ENCODE measurements at places on chromosomes 7 and 10.
A peak's percentile ranks its signal among the peaks of the same experiment; 100 is the strongest.

- DNase-seq, result peak; percentile 76
These were observed 62.8 kb downstream of the CFAP46 start for GRCh38 chr10:132879408-132880127.

GRCh38 chr7:106537119-106537518 is 123.8 kb downstream of the CCDC71L start:
- no peak for DNase-seq

- DNase-seq, result no peak
These were observed 42.2 kb downstream of the AOAH start for GRCh38 chr7:36682102-36682501.

DNA sequence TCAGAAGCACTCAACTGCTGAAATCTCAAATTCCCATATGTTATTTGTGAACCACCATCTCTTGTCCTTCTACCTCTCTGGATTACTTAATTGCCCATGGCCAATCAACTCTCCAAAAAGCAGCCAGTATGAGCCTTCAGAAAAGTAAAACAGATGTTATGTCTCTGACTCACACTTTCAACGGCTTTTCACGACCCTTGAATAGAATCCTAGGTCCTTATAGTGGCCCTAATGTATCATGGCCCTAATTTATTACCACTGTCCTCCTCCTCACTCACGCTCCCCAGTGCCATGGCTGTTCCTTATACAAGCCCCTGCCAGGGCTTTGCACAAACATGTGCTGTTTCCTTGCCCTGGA is 20.0 kb downstream of the ZNF438 start:
- DNase-seq, result no peak

GRCh38 chr7:37337522-37337921 is 111.1 kb downstream of the ELMO1 start:
- no peak for DNase-seq

DNA sequence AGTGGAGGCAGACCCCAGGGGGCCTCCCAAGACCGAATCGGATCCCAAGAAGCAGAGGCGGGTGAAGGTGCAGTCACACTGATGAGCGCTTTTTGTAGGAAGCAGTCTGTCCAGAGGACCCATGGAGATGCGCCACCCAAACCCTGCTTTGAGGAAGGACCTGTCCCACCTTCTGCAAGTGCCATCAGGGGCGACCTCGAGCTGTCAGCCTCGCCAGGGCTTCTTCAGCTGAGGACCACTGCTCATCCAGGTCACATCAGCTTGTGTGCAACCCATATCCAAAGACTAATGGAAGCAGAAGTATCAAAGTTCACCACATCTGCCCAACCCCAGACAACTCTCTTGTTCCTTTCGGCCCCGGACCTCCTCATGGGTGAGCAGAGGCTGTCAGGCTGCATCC is 61.5 kb downstream of the KCNH2 start:
- no peak for DNase-seq

DNA sequence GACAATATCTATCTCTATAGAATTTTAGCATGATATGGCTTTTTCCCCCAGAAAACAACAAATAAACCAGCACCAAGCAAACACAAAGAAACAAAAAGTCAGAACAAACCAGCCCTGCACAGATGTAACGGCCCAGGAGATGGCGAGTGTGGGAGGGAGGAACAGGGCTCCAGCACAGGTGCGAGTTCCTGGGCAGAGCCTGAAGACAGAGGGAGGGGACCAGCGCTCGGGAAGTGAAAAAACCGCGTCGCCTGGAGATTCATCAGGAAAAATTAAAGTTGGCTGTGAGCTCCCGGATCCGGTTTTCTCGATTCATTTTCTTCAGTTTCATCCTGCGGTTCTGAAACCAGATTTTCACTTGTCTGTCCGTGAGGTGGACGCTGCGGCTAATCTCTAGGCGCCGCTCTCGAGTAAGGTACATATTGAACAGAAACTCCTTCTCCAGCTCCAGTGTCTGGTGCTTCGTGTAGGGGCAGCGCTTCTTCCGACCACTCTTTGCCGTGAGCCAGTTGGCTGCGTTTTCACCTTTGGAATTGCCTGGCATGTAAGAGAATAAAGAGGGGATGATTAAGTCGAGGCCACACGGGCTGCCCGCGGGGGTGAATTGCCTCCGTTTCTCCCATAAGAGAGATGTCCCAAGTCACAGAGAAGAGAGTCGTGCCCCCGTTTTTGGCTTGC is 2.3 kb downstream of the HOXA10 start:
- no peak for DNase-seq

DNA sequence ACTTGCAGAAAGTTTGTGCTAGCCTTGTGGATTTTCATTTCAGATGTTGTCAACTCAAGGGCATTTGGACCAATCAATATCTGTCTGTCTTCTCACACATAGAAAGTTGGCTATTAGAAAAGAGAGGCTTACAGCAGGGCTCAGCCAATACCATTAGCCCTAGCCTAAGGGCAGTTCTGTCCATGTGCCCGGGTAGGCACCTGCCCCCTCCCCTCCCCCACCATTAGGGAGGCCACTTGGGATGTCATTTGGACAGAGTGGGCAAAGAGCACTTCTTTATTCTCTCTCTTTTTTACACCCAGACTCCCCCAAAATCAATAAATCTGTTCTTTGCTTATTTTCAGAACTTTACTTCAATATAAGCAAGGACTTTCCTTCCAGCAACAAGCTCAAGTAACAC is 188.5 kb upstream of the MKI67 start:
- DNase-seq, result no peak

DNA sequence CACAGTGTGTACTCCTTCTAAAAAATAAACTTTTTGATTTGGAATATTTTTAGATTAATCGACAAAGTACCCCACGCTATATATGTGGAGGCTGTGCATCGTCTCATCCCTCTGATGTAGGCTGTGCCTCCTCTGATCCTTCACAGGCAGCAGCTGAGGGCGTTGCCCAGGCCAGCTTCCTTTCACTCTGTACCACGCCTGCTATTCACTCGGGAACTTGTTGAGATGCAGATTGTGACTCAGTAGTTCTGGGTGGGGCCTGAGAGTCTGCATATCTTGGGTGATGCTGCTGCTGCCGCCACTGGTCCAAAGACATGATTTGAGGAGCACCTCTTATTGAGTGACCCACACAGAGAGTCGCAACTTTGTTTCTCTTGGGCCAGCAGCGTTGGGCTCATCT is 7.9 kb upstream of the C10orf120 start:
- DNase-seq, result no peak

- DNase-seq, result peak; percentile 80
These were observed 205.8 kb upstream of the FRMD4A start for GRCh38 chr10:14536241-14537213.

DNA sequence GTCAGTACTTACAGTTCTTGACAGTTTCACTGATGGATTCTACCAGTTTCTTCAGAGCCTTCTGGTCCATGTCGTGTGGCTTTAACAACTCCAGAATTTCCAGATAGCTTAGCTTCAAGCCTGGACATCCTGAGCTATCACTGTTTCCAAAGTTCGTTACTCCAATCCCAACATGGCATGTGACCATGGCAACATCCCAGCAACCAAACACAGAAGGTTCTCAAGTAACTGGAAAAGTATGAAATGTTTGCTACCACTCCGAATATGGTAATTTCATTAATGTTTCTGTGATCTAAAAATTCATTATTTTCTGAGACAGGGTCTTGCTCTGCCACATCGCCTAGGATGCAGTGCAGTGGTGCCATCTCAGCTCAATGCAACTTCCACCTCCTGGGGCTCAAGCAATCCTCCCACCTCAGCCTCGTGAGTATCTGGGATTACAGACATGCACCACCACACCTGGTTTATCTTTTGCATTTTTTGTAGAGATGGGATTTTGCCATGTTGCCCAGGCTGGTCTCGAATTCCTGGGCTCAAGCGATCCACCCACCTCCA is 29.3 kb downstream of the RBM48 start:
- no peak for DNase-seq

DNA sequence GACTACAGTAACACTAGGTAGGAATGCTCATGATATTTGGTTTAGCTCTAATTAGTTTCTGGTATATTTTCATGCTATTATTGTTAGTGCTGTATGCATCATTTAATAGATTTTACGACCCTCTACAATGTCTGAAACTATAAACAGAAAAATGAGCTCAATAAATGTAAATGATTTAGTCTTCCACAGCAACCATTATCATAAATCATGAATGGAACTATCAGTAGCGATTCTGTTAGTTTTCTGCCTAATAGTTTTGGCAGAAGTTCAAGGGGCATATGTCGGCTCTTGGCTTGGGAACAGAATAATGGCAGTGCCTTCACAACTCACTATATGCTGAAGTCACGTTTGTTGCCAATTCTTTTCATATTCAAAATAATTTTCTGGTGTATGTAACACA is 494.8 kb downstream of the PARD3 start:
- no peak for DNase-seq

GRCh38 chr10:48526011-48526821 is 78.7 kb downstream of the ARHGAP22 start:
- DNase-seq, result no peak

- DNase-seq, result no peak
These were observed 16.5 kb downstream of the MKI67 start for GRCh38 chr10:128109707-128110106.

- DNase-seq, result peak; percentile 36
These were observed 22.6 kb downstream of the CPXM2 start for GRCh38 chr10:123869020-123869414.

GRCh38 chr10:114635797-114636550 is 22.1 kb downstream of the ABLIM1 start:
- DNase-seq, result no peak

- DNase-seq, result no peak
These were observed 516.4 kb downstream of the PCDH15 start for GRCh38 chr10:54284526-54285193.

DNA sequence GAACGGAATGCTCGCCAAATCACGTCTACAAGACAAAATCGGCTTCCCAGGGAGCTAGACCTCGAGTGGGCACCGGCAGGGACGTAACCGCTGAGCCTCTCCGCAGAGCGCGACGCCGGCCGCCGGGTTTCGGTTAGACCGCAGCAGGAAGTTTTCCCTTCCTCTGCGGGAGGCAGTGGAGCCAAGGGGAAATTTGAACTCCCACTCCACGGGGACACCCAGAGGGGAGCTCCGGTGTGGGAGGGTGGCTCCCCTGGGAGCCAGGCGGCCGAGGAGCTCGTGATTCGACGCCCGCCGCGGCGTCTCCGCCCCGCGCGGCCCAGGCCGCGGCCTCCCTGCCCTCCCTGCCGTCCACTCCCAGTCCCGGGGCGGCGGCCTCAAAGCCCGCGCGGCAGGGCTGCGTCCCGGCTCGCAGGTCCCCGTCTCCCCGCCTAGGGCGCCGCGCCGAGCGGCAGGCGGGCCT is 426 bp downstream of the SYPL1 start:
- DNase-seq, result no peak

DNA sequence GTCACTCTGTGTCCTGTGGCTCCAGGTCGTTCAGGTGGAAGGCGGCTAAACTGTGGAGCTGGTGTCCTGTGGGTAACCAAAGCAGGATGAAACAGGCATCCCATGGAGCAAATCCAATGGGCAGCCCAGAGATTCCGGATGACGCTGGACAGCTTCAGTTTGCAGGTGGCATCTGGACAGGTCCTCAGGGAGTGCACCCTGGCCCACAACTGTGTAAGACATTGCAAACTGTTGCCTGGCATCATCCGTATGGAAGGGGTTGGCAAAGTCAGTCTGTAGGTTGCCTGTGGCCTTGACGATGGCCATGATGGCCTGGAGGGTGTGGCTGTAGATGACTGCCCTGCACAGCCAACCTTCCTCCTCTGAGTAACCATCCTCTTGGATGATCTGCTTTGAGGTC is 35.5 kb downstream of the RPS24 start:
- DNase-seq, result no peak

DNA sequence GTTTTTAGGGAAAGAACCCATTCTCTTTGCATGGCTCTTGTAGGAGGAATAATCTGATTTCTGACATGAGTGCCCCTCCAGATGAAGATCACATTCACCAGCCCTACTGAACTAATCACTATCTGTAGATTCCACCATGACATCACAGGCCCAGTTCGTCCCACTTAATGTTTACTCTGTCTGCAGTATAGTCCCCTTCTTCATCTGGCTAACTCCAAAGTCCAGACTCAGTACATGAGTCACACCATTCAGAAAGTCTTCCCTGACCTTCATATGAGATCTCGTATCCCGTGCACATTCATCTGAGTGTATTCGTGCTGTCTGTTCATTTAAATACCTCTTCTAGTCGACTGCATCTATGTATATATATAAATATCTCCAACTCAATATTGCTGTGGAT is 366.5 kb upstream of the AKR1E2 start:
- DNase-seq, result no peak

DNA sequence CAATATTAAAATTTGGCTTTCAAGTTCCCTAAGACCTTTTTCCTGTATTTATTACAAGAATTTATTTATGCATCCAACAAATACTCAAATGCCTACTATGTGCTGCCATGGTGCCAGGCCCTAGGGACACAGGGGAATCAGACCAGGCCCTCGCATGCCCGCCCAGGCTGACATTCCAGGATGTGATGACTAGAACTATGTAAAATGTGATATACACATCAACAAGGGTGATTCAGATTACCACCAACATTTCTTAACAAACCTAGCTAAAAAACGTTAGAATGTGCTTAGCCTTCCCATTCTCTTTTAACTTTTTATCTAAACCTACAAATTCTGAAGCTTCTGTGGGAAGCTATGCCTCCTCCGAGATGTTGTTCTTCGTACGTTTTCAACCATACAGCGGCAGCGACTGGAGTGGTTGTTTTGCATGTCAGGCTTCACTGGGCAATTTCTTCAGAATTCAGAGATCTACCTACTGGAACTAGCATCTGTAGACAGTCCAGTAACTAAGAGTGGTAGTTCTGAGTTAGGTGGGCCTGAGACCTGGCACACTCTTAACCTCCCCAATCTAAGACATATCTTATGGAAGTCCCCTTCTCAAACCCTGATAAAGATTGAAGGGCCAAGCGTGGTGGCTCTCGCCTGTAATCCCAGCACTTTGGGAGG is 22.1 kb downstream of the GNA12 start:
- DNase-seq, result no peak

GRCh38 chr10:49149881-49150280 is 16.1 kb upstream of the FAM170B start:
- DNase-seq, result peak; percentile 69

DNA sequence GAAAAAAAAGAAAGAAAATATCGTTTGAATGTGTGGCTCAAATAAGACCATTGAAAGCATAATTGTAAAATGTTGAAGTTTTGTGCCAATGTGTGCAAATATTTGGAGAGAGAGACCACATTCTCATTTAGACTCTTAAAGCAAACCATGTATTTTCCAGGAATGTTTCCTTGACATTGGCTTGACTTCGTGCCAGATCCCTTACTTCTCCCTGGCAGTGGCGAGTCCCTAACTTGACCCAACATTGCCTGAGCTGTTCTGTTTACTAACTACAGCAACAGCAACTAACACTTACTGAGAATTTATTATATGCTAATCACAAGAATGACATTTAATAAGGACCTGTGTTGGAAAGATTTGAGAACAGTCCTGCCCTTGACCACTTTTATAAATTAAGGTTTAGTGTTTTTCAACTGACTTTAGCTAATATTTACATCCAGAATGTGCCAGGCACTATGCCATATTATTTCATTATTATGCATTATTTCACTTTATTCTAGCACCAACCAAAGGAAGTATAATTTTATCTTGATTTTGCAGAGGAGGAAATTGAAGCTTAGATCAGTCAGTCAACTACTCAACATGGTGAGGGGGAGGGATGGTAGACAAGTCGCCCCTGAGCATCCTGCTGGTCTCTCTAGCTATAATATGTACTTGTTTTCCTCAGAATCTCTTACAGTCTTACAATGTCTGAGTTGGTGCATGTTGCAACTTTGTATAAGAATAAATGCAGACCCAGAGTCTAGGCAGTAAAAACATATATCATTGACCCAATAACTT is 29.7 kb downstream of the ZNF467 start:
- DNase-seq, result no peak

All from thyroid gland (tissue), 4 donors.